Upper lobe of right lung (tissue), 1 donor: ENCODE measurements at places on chromosomes 11 and 22. TPM values are rescaled to one million over a fixed set of nuclear protein-coding genes. Genes with fewer than 3 reads are reported as not detected.
A peak's percentile ranks its signal among the peaks of the same experiment; 100 is the strongest.

DNA sequence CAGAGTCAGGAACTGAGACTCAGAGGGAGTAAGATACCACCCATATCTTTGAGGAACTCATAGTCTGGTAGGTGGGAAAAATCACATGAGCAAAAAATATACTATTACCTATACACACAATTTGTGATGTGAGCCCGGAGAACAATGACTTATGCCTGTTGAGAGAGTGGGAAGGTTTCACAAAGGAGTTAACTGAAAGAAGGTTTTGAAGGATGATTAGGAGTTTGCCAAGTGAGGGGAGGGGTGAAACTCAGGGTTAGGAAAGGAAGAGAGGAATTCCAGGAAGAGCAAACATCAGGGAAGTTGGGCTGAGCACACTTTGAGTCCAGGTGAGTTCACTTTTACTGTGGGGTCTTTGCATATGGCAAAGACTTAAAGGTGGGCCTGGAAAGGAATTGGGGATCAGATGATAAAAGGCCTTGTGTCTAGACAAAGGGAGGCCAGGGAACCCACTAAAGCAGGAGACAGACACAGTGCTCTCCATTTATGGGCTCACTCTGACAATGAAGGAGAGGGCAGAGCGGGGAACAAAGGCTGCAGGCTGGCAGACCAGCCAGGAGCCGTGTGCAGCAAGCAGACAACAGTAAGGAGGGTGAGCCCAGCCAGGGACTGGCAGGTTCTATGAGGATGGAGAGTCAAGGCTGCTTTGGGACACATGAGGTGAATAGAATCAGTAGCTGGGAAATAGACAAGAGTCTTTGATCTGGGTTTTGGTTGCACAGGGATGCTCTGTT, 33.1 kb downstream of the TSPAN18 start:
- no peak for DNase-seq
- H3K36me3 ChIP-seq, result no peaks in the 10 kb centered on the region
- H3K27me3 ChIP-seq, result no peaks in the 10 kb centered on the region

PANX3 gene
- total RNA-seq, result not detected

DNA sequence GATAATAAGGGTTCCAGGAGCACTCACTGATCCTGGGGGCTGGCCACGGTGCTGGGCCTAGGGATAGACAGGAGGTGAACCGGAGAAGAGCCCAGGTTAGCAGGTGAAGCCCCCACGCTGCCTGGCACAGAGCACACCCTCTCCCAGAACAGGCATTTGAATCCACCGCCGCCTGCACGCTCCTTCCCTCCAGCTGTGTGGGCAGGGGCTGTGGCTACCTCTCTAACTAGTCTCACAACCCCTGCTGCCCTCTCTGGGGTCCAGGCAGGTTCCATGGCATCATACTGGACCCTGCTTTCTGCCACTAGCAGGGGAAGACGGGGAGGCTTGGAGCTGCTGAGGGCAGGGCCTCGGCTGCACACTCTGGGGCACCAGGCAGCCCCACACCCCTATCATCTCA, 358.0 kb downstream of the CTTN start:
- peaks cover 9% of the 10 kb centered on the region for H3K27me3 ChIP-seq
- no peak for DNase-seq
- H3K4me3 ChIP-seq, result no peak overlapping the region
- no peak overlapping the region for H3K27ac ChIP-seq
- peaks cover 7% of the 10 kb centered on the region for H3K4me1 ChIP-seq

- H3K4me3 ChIP-seq, result no peak overlapping the region
- H3K27ac ChIP-seq, result no peak overlapping the region
- no peak for DNase-seq
These were observed 22.1 kb upstream of the NNMT start for GRCh38 chr11:114273890-114274635.

GRCh38 chr11:8249482-8249881, 14.2 kb downstream of the LMO1 start:
- DNase-seq, result peak; percentile 31
- no peaks in the 10 kb centered on the region for H3K4me1 ChIP-seq
- no peaks in the 10 kb centered on the region for H3K27me3 ChIP-seq
- H3K27ac ChIP-seq, result no peak overlapping the region
- no peaks in the 10 kb centered on the region for H3K36me3 ChIP-seq

POTEH gene
- not detected for total RNA-seq

RTN4RL2 gene
- total RNA-seq, result 3.2 TPM

- DNase-seq, result peak; percentile 85
- H3K4me3 ChIP-seq, result no peak overlapping the region
- peaks cover 40% of the 10 kb centered on the region for H3K36me3 ChIP-seq
- no peaks in the 10 kb centered on the region for H3K4me1 ChIP-seq
These were observed 25.7 kb downstream of the DRD4 start for GRCh38 chr11:662689-663274.

DNA sequence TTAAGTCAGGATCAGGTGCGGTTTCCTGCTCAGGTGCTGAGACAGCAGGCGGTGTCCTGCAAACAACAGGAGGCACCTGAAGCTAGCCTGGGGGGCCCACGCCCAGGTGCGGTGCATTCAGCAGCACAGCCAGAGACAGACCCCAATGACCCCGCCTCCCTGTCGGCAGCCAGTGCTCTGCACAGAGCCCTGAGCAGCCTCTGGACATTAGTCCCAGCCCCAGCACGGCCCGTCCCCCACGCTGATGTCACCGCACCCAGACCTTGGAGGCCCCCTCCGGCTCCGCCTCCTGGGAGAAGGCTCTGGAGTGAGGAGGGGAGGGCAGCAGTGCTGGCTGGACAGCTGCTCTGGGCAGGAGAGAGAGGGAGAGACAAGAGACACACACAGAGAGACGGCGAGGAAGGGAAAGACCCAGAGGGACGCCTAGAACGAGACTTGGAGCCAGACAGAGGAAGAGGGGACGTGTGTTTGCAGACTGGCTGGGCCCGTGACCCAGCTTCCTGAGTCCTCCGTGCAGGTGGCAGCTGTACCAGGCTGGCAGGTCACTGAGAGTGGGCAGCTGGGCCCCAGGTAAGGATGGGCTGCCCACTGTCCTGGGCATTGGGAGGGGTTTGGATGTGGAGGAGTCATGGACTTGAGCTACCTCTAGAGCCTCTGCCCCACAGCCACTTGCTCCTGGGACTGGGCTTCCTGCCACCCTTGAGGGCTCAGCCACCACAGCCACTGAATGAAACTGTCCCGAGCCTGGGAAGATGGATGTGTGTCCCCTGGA, at the start of gene MYO7A:
TSS of gene MYO7A (plus strand) at position 327 of the 772 bp plus-strand sequence. CDS start 2,389 bp downstream, outside the sequence.
- no peak within 1 kb of the TSS for H3K27ac ChIP-seq
- peak within 1 kb of the TSS; percentile 30 for H3K4me3 ChIP-seq
- peak; percentile 73 for DNase-seq
- H3K4me1 ChIP-seq, result peaks cover 20% of the 10 kb centered on the region

DNA sequence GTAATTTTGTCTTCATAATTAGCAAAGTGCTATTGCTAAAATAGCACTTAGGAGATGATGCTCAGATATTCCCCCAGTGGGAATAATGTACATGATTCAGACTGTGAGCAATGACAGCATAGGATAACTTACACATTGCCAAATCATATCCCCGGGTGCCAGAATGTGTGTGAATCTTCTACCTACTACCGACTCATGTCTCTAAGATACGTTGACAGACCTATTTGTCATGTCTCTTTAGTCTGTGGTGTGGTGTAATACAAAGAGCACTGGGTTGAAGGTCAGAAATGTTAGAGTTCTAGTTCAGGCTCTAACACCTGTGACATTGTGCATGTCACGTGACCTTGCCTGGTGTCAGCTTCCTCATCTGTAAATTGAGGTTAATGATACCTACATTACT, 31.0 kb upstream of the PICALM start:
- H3K4me1 ChIP-seq, result no peaks in the 10 kb centered on the region
- no peak overlapping the region for H3K27ac ChIP-seq
- DNase-seq, result no peak
- no peaks in the 10 kb centered on the region for H3K36me3 ChIP-seq
- no peaks in the 10 kb centered on the region for H3K27me3 ChIP-seq

GRCh38 chr11:31069447-31070205, 299.9 kb downstream of the DCDC1 start:
- no peaks in the 10 kb centered on the region for H3K4me1 ChIP-seq
- no peak overlapping the region for H3K4me3 ChIP-seq
- H3K27ac ChIP-seq, result no peak overlapping the region
- no peaks in the 10 kb centered on the region for H3K27me3 ChIP-seq

DNA sequence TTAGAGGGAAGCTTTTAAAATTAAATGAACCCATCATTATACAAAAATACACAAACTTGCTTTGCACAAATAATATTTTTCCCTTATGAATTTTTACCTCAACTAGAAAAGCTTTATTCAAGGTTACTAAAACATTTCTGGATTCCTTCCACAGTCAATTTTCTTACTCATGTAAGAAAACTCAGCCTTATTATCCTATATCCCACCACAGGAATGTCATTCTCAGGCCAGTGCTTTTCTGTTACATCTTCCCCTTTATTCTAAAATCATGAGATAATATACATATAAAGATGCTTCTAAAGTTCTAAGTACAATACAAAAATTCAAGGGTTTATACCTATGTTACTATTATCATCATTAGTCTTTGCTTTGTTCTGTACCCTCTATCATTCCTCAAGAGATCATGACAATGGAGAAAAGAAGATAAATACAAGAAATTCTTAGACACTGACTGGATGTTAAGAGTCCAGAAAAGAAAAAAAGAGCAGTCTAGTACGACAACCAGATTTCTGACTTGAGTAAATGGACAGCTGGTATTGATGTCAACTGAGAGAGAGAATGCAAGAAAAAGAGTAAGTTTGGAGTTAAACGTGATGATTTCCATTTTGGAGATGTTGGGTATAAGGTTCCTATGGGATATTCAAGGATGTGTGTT, 60.3 kb downstream of the MTMR2 start:
- DNase-seq, result no peak
- H3K27me3 ChIP-seq, result no peaks in the 10 kb centered on the region
- H3K4me1 ChIP-seq, result no peaks in the 10 kb centered on the region
- no peak overlapping the region for H3K4me3 ChIP-seq

GRCh38 chr11:14114269-14114668, 151.7 kb downstream of the SPON1 start:
- no peaks in the 10 kb centered on the region for H3K36me3 ChIP-seq
- no peak for DNase-seq
- no peaks in the 10 kb centered on the region for H3K27me3 ChIP-seq

INPP5J gene
- 4.5 TPM for total RNA-seq

- DNase-seq, result peak; percentile 90
- peak overlapping the region; percentile 67 for H3K27ac ChIP-seq
- H3K36me3 ChIP-seq, result no peaks in the 10 kb centered on the region
- H3K27me3 ChIP-seq, result no peaks in the 10 kb centered on the region
- H3K4me1 ChIP-seq, result peaks cover 12% of the 10 kb centered on the region
These were observed 21.3 kb upstream of the PIK3IP1 start for GRCh38 chr22:31313366-31314147.

- DNase-seq, result peak; percentile 58
These were observed 23.1 kb upstream of the GNB1L start for GRCh38 chr22:19877626-19878339.

KLHL35 gene
- 3.4 TPM for total RNA-seq

GRCh38 chr22:29503811-29504372, 23.9 kb downstream of the NEFH start:
- no peaks in the 10 kb centered on the region for H3K4me1 ChIP-seq
- H3K4me3 ChIP-seq, result no peak overlapping the region
- no peak for DNase-seq
- peaks cover 28% of the 10 kb centered on the region for H3K36me3 ChIP-seq
- H3K27me3 ChIP-seq, result no peaks in the 10 kb centered on the region

DNA sequence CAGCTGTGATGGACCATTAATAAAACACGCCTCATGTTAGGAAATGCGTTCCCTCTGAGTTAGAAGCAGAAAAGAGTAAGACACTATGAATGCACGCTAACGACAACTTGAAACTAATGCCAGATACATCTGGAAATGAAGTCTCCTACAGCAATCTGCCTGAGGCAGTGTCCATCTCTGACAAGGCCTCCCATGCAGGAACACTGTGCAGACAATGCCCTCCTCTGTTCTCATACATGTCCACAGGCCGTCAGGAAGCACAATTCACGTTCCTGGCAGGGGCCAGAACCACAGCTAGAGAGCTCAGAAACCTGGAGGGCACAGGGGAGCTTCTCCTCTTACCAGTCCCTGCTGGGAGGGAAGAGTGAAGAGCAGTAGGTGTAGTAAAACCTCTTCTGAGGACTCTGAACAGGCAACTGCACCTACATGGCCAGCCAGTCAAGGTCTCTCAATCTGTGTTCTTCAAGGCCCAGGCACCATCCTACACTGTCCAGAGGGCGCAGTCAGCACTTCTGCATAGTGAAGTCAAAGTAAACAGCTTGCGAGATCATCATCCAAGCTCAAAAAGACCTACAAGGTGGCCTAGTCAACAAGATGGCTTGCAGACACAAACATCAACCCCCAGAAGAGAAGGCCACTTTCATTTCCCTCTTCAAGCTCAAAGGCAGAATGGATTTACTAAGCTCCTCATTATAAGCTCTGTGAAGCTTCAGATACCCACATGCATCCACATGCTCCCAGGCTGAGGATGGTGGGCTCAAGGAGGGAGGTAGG, 41.5 kb upstream of the CYP2D6 start:
- DNase-seq, result no peak
- no peaks in the 10 kb centered on the region for H3K4me1 ChIP-seq
- H3K27me3 ChIP-seq, result no peaks in the 10 kb centered on the region
- H3K27ac ChIP-seq, result no peak overlapping the region
- no peak overlapping the region for H3K4me3 ChIP-seq

DNA sequence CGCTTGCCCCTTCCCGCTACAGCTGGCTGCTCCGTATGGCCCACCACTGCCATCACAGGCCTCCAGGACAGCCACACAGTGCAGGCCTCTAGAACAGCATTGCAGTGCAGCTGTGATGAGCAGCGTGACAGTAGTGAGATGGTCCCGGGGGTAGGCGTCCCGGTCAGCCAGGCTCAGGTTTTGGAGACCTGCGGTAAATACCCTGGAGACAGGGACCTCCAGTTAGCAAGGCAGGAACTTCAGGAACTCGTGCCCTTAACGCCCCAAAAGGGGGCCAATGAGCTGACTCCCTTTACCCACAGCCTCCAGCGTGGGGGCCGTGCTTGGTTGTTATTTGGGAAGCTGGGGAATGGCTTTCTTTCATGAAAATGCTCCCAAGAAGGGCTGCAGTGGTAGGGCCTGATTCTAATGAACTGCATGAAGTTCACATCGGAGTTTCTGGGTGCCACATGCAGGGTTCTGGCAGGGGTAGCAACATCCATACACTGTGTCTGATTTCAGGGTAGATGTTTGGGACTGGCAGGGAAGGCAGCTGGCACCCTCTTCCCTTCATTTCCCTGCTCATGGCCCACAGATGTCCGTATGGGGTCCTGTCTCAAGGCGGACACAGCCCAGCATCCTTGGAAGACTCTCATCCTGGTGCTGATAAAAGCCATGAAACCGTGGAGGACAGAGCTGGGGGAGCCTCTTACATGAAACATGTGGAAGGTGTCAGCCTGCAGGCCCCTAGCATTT, 440.5 kb downstream of the TBC1D22A start:
- no peaks in the 10 kb centered on the region for H3K4me1 ChIP-seq
- DNase-seq, result no peak
- H3K36me3 ChIP-seq, result no peaks in the 10 kb centered on the region
- no peak overlapping the region for H3K27ac ChIP-seq
- H3K4me3 ChIP-seq, result no peak overlapping the region
- H3K27me3 ChIP-seq, result no peaks in the 10 kb centered on the region

DNA sequence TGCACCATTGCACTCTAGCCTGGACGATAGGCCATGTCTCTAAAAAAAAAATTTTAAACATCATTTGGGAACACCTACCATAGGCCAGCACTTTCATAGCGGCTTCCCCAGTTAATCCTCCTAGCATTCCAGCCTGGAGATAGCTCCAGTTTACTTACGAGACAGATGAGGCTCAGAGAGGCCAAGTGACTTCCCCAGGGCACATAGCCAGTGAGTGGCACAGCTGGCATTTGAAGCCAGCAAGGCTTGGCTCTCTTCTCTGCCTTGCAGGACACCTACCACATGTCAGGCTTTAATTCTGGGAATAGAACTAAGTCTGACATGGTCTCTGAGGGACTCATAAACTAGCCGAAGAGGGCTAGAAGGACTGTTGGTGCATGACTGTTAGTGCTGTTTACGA, 4.9 kb upstream of the TAGLN start:
- H3K27ac ChIP-seq, result no peak overlapping the region
- no peaks in the 10 kb centered on the region for H3K27me3 ChIP-seq
- H3K36me3 ChIP-seq, result peaks cover 46% of the 10 kb centered on the region
- no peak for DNase-seq
